Hindlimb muscle (tissue), 1 donor: ENCODE measurements at places on chromosomes 3 and 15.

DNA sequence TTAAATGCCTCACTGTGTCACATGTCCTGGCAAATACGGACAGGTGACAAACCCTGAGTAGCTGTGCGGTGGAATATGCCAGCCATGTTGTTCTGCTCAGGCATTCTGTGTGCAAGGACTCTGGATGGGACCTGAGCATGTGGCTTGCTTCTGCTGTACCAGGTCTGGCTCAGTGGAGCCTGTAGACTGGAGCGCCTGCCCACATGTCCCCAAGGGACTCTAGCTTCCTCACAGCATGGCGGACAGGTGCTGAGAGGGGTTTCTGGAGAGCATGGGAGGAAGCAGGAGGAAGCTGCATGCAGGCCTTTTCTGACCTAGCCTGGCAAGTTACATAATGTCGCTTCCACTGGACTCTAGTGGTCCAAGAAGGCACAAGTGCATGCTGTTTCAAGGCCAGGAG, 96.3 kb downstream of the PLXNA1 start:
- DNase-seq: no peak

DNA sequence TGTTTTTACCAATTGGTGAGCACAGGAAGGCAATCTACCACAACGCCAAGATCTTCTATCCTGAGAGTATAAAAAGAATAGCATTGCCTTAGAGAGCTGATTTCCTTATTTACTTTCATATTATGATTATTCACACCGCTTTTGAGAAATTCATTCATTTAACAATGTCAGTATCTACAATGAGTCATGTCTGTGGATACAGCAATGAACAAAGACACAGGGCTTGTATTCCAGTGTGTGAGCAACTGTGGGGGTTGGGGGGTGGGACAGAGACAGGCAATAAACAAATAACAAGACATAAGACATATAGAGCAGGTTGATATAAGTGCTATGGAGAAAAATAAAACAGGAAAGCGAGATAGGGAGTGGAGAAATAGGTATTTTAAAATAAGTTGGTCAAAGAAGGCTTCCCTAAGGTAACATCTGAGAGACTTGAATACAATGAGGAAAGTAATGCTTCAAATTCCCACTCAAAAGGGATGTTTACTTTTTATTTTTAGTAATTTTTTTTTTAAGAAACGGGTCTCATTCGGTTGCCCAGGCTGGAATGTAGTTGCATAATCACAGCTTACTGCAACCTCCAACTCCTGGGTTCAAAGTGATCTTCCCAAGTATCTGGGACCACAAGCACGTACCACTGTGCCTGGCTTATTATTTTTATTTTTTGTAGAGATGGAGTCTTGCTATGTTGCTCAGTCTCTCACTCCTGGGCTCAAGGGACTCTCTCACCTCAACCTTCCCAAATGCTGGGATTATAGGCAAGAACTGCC, 45.7 kb downstream of the PGBD4 start:
- DNase-seq: no peak

DNA sequence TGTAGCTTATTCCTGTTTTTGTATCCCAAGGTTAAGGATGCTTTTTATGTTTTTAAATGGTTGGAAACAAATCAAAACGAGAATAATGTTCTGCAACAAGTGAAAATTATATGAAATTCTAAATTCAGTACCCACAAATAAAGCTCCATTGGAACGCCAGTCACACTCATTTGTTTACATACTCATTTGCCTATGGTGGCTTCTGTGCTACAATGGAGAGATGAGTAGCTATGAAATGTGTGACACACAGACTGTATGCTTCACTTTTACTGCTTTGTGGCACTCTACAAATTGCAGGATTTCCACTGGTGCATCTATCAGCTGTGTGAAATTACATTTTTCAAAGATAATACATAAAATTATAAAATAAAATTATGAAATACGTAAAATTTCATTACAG, 112.2 kb upstream of the TSPAN3 start:
- DNase-seq: no peak

DNA sequence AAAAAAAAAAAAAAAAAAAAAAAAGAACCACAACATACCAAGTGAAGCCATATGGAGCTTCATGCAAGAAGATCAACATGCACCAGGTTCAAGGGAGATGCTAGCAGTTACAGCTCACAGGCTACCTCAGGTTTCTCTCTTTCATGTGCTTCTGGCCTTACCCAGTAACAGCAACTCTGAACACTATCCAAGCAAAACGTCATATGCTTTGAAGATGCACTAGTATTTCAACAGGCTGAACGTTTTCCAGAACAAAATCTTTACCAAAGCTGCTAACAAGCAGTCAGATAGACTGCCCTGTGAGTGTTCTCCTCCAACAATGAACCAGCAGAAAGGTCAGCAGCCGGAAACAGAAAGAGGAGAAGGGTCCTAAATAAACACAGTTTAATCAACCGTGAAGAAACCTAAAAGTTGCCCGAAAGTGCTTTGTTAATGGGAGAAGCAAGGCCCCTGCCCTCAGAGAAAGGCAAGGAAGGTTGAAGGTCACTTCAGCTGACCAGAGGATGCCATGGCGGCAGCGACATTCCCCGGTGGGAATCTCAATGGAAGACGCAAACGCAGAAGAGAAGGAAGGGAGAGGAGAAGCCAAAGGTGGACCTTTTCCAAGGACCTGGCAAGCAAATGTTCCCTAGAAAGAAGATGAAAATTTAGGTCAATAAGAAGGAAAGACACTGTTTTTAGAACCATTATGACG, 80.1 kb downstream of the CCNL1 start:
- no peak for DNase-seq

DNA sequence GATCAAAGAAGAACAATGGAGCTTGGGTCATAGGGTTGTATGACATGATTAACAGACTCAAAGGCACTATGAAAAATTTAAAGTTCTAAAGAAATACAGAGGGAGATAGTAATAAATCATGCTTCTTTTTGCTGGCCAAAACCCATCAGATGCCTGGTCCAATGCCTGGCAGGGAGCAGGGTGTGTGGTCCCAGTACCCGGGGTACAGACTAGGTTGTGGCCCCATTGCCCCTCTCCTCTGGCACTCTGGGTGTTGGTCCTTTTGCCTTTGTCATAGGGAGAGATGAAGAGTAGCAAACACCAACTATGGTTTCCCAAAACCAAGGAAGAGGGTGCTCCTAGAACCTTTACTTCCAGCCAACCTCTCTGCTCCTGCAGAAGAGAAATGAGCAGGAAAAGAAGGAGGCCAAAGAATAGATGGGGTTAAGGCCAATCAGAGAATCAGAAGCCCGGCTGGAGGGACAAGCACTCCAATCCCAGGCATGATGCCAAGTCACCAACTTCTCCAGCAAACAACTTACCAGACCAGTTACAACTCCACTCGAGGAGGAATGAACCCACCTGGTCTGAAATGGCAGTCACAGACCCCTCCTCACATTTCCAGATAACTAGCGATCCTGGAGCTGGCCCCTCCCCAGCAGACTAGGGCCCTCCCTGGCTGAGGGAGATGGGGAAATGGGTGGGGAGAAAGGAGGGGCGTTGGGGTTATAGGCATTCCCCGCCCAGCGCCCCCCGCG, 1.8 kb downstream of the IGDCC3 start:
- DNase-seq: peak; percentile 15

DNA sequence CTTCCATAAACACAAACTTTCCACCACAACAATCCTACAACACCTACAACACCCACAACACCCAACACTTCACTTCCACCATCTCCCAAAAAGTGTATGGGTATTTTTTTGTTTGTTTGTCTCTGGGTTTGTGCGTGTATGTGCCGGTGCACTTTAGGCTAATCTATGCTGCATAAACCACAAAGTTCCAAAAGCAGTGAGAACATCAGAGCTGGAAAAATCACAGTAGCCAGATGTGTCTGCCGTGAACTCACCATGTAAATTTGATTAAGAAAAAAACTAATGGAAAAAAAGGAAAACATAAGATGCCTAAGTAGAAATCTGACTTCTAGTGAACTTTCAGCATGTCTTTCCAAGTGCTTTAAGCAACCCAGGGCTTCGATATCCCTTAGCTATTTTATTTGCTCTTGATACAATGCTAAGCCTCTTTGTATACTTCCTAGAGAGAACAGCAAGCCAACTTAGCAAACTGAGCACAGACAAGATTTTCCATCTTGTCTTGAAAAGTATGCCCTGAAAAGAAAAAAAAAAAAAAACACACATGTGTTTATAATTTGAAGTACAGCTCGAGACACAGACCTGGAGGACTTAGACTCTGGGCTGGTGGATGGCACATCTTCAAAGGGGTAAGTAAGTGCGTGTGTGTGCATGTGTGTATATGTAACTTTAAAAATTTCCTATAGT, 91.4 kb downstream of the WWTR1 start:
- DNase-seq: peak; percentile 57

- DNase-seq: no peak
Observed at GRCh38 chr3:152295806-152296205, 27.1 kb downstream of the MBNL1 start.

DNA sequence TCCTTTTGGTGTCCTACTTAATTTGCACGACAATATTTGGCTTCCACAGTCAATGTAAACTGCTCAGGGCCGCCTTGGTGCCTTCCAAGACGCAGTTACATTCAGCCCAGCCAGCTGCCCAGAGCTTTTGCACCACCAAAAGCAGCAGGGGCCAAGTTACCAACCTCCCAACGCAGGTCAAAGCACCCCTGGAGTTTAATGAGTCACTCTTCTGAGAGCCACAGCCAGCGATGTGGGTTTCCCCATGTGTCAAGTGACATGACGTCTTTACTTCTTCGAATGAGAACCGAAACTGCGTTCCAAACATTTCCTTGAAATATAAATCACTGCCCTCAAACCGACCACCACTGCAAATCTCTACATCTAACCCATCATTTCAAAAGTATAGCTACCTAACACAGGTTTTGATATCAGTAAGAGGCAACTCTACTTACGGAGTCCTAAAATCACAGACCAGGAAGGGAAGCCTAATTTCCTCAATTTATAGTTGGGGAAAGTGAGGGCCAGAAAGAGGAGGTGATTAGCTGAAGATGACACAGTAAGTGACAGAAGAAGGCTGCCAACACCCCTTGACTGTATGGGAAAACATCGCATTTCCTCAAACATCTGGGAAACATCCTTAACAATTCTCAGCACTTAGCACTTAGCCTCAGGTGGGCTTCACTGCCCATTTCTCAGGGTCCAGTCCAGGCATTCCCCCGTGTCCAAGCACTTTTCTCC, 24.5 kb downstream of the MB21D2 start:
- peak; percentile 48 for DNase-seq

GRCh38 chr3:147407498-147408187, 1.3 kb upstream of the ZIC4 start:
- DNase-seq: no peak

GRCh38 chr3:194986208-194987043, 284.5 kb downstream of the XXYLT1 start:
- no peak for DNase-seq

- no peak for DNase-seq
Observed at GRCh38 chr3:137866933-137867332, 102.8 kb downstream of the SOX14 start.

GRCh38 chr3:19399356-19399755, 251.0 kb downstream of the KCNH8 start:
- DNase-seq: no peak

DNA sequence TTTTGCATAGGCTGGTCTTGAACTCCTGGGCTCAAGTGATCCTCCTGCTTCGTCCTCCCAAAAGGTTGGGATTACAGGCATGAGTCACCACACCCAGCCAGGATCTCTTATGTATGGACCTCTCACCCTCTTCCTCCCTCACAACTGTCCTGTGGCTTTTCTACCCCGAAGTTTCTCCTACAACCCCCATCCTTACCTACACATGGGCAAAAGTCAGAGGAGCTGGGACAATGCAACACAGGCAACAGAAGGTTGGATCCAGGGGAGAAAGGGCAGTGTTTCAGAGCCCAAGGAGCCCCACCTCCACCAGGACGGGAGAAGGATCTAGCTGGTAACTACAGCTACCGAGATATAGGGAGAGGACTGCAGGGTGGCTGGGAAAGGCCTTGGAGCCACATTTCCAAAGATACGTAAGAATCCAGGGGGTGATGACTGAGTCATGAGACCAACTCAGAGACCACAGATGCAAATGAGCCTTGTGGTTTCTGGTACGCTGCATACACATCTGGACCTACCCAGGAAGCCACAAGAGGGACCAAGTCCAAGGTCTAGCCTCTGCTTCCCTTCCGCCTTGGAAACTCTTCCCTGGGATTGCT, 13.6 kb downstream of the IGDCC4 start:
- no peak for DNase-seq

DNA sequence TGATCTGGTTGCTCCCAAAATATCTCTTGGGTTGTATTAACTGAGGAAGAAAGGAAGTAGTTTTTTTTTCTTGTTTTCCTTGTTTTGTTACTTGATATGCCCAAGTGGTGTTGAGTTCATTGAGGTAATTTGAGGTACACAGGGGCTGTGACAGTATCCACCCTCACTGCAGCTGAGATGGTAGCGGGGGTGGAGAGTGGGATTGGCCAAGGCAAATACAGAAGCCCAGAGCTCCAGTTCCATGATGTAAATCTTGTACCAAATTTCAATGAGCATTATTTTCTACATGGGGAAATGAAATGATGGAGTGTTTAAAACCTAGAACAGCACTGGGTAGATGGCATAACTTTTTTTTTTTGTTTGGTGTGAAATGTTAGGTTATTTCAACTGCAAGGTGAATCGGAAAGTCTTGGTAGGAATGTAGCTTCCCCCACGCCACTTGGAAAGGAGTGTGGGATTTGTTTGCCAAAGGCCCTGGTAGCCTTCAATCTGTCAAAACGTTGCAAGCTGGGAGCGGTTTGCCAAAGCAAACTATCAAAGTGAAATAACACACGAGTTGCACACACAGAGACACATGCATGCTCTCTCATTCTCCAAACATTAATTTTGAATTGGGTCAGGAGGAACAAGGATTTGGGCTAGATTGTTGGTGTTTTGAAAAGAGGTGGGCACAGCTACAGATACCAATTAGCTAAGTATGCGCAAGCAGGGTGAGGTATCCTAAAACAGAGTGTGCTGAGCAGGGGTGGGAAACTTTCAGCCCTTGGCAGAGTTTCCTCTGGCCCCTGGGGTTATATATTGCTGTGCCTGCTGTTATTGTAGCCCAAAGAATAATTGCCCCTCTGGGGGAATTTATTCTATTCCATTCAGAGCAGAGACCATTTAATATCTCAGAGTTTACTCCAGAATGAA, 34.6 kb downstream of the THSD4 start:
- no peak for DNase-seq

DNA sequence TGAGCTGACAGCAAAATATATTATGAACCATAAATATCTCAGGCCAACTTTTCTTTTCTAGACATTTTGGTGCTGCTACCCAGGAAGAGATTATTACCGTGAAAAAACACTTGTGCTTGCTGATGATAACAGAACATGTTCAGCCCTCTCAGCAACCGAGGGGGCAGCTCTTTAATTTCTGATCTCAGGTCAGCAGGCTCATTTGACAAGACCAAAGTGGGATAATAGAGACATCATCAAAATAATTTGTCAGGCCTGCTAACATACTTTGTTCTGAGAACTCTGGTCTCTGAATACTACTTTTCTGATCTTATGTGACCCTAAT, 645.9 kb upstream of the KCNMB2 start:
- DNase-seq: no peak

DNA sequence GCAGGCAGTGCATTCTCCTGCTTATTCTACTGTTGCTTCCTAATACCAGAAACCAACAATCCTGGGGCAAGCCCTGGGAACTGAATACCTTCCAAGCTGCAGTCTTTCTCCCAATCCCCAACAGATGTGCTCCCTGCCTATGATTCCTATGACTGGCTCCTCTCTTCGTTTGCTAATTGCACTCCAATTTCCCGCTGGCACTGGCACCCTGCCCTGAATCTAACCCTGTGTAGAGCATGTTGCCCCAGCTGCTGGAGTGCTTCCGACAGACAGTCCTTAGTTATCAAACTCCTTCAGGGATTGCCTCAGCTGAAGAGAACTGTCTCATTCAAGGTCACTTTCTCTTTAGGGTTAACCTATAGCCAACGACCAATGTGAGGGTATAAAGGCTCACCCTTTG, 214.1 kb downstream of the NECTIN3 start:
- peak; percentile 11 for DNase-seq

GRCh38 chr3:194265996-194266964, 84.8 kb downstream of the CPN2 start:
- no peak for DNase-seq
